CD4-positive, CD25-positive, alpha-beta regulatory T cell (primary cell): ENCODE measurements at places on chromosomes 13 and 19.
A peak's percentile ranks its signal among the peaks of the same experiment; 100 is the strongest.

- no peaks in the 10 kb centered on the region for H3K4me1 ChIP-seq
- H3K36me3 ChIP-seq, result no peaks in the 10 kb centered on the region
- H3K4me3 ChIP-seq, result no peak overlapping the region
- no peak for DNase-seq
- H3K27ac ChIP-seq, result no peak overlapping the region
These were observed 112.8 kb downstream of the NALCN start for GRCh38 chr13:101303521-101303920.

DNA sequence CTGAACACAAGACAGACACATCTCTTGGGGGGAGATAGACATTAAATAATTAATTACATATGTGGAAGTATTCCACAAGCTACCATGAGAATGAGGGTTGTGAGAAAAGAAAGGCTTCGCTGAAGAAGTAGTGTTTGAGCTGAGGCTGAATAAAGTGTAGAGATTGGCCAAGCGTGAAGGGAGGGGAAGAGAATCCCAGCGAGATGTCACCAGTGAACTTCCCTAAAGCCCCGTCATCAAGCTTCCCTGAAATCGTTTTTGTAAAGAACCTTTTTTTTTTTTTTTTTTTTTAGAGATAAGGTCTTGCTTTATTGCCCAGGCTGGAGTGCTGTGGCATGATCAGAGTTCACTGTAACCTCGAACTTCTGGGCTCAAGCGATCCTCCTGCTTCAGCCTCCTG lies 235.2 kb downstream of the KCNRG start:
- H3K4me3 ChIP-seq, result no peak overlapping the region
- H3K36me3 ChIP-seq, result no peaks in the 10 kb centered on the region
- no peak for DNase-seq
- H3K27me3 ChIP-seq, result no peaks in the 10 kb centered on the region
- peaks cover 17% of the 10 kb centered on the region for H3K4me1 ChIP-seq
- H3K27ac ChIP-seq, result no peak overlapping the region

DNA sequence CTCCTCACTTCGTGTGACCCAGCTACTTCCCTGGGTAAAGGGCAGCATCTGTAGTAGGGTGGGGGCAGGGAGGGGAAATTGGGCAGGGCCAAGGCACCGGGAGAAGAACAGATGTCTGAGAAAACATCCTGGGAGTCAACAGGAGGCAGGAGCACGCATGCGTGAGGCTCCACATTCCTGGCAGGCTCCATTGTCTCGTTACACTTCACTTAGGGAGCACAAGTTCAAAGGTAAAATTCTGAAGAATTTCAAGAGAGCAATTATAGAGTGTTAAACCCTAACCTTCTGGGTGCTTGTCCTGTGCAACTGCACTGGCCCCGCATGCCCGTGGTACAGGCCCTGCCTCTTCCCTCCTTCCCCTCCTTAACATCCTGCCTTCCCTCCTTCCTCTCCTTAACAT lies 79.6 kb upstream of the POMP start:
- H3K4me1 ChIP-seq, result no peaks in the 10 kb centered on the region
- DNase-seq, result no peak
- no peaks in the 10 kb centered on the region for H3K36me3 ChIP-seq

DNA sequence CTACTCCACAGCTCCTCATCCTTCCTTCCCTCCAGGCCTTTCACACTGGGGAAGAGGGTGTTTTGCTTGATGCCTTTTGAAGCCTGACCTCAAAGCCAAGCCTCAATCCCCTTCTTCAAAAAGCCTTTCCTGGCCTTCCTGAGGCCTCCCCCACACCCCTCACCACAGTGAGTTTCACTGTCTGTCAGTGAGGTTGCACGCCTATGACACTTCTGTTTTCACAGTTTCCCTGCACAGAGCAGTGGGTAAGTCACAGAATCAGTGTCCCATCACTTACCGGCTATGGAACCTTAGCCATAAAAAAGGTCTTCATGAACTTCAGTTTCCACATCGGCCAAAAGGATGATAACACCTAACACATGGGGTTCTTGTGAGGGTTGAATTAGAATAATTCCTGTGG lies 371.4 kb downstream of the UQCRFS1 start:
- no peak for DNase-seq
- no peak overlapping the region for H3K27ac ChIP-seq
- H3K27me3 ChIP-seq, result no peaks in the 10 kb centered on the region
- no peak overlapping the region for H3K4me3 ChIP-seq
- H3K4me1 ChIP-seq, result no peaks in the 10 kb centered on the region

DNA sequence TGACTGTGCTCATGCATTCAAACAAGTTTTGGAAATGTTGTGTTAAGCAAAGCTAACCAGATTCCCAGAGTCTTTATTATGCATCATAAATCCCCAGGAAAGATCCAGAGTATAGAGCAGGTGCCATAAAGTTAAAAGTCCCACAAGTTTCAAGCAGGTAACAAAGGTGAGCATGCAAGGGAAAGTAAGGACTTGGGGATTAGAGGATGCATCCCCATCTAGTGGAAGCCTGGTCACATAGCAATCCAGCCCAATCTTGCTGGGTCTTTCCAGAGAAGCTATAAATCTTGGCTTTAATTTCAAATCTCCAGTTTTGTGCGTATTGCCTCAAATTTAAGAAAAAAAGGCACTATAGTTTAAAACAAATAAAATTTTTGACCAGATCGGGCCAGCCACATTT lies 72.7 kb downstream of the ZNF254 start:
- DNase-seq, result peak; percentile 10
- no peaks in the 10 kb centered on the region for H3K36me3 ChIP-seq
- H3K4me3 ChIP-seq, result no peak overlapping the region
- H3K27me3 ChIP-seq, result no peaks in the 10 kb centered on the region

- H3K27ac ChIP-seq, result peak overlapping the region; percentile 18
- no peak for DNase-seq
- H3K4me1 ChIP-seq, result peaks cover 33% of the 10 kb centered on the region
- H3K4me3 ChIP-seq, result peak overlapping the region; percentile 32
- H3K36me3 ChIP-seq, result peaks cover 27% of the 10 kb centered on the region
- no peaks in the 10 kb centered on the region for H3K27me3 ChIP-seq
These were observed 1.7 kb upstream of the FAM83E start for GRCh38 chr19:48616491-48617056.

DNA sequence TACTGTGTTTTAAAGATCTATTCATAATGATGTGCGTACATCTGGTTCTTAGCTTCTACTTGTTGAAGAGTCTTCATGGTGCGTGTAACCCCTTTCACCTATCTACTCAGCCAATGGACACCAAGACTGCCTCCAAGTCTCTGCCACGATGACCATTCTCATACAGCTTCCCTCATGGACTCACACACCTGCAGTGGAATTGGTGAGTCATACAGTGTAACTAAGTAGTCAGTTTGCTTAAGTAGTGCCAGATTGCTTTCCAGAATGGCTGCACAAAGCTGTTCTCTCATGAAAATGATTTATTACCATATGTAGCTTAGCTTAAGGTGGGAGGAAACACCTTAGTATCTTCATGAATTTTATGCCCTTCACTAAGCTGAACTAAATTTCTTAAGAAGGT lies 112.3 kb downstream of the AKAP11 start:
- no peaks in the 10 kb centered on the region for H3K36me3 ChIP-seq
- H3K4me1 ChIP-seq, result peaks cover 18% of the 10 kb centered on the region
- H3K27ac ChIP-seq, result no peak overlapping the region

DNA sequence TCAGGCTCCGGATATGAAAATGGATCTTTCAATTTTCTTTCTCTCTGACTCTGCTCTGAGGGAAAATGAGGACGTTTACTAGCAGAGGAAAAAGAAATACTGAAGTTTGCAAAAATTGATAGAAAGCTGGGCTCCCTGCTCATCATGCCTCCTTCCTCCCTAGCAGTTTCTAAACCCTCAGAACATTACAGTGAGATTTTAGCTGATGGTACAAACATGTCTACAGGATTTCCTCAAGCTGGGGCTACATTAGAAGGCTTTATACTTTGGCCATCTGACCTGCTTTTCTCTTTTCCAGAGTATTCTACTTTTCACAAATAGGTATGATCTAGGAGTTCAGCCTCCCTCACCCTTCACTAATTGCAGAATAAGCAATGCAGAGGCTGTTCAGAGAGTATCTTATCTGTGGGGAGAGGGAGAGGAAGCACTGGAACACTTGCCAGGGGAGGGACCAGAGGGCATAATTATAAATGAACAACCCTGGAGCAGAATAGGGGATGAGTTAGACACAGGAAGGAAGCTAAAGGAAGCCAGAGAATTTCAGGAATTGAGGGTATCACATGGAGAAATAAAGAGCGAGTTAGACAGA lies 30.0 kb downstream of the CEACAM1 start:
- H3K4me1 ChIP-seq, result peaks cover 9% of the 10 kb centered on the region
- no peaks in the 10 kb centered on the region for H3K36me3 ChIP-seq
- H3K27me3 ChIP-seq, result no peaks in the 10 kb centered on the region
- no peak overlapping the region for H3K27ac ChIP-seq
- DNase-seq, result no peak
- no peak overlapping the region for H3K4me3 ChIP-seq

GRCh38 chr19:48443256-48443655 lies 2.5 kb upstream of the GRWD1 start:
- H3K27ac ChIP-seq, result no peak overlapping the region
- H3K27me3 ChIP-seq, result peaks cover 8% of the 10 kb centered on the region
- H3K4me3 ChIP-seq, result no peak overlapping the region

DNA sequence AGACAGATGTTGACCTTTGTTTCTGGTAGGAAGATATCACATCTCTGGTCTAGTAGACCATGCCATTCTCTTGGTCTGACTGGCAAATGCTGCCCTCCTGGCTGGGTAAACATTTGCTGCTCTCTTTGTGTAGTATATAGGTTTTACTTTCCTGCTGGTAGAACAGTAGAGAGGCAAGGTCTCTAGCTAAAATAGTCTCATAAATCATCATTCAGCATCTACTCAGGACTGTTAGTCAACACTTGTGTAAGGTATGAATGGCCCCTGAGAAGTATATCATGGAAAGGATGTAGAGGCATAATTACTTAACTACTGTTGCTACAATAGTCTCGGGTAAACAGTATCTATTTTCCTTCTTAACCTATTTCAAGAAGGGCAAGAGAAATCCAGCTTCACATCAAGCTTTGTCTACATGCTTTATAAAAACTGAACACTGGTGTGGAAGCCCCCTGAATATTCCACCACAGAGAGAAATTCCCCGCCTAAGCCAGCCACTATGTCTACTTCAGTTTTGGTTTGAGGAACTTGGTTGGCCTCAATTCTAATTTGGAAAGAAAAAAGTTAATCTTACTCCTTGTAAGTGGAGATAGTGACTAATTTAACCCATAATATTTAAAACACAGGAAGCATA lies 18.4 kb upstream of the MYCBP2 start:
- DNase-seq, result peak; percentile 27
- H3K36me3 ChIP-seq, result no peaks in the 10 kb centered on the region
- H3K4me1 ChIP-seq, result peaks cover 25% of the 10 kb centered on the region

GRCh38 chr13:42405665-42406390 lies 133.9 kb downstream of the AKAP11 start:
- H3K4me3 ChIP-seq, result peak overlapping the region; percentile 61
- H3K27me3 ChIP-seq, result no peaks in the 10 kb centered on the region
- DNase-seq, result peak; percentile 31
- H3K27ac ChIP-seq, result peak overlapping the region; percentile 75
